Fibroblast of mammary gland (primary cell): ENCODE measurements at places on chromosomes 7 and 10.

DNA sequence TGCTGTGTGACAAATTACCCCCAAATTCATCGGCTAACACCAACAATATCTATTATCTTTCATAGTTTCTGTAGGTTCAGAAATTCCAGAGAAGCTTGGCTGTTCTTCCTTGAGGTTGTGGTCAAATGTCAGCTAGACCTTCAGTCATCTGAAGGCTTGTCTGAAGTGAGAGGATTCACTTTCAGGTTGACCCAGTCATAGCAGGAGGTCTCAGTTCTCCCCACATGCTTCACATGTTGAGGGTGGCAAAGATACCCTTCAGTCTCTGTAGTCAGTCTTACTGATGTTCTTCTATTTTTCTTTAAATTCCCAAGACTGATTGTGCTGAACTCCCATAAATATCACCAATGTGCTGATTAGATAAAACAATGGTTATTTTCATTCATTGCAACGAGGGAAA lies 1692.0 kb downstream of the REEP3 start:
- no peak for DNase-seq

DNA sequence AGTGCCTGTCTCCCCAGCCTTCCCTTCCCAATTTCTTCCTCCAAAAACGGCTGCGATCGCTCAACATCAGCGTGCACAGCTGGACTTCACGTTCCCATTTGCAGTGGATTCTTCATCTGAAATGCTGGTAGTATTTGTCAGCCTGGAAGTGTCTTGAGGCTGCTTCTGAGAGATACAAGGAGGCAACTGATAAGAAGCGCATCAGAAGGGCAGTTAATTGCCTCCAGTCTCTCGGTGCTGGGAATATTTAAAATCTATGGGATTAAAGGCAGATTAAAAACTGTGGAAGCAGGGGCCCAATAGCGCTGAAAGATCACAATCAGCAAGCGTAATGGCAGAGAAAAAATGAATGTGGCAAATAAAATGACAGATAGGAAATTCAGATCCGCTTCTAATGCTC lies 450.0 kb downstream of the GATA3 start:
- DNase-seq: no peak

- no peak for DNase-seq
Observed at GRCh38 chr10:132239126-132240031, 52.6 kb downstream of the DPYSL4 start.

GRCh38 chr10:5551531-5552375 lies 27.0 kb downstream of the CALML3 start:
- DNase-seq: no peak

DNA sequence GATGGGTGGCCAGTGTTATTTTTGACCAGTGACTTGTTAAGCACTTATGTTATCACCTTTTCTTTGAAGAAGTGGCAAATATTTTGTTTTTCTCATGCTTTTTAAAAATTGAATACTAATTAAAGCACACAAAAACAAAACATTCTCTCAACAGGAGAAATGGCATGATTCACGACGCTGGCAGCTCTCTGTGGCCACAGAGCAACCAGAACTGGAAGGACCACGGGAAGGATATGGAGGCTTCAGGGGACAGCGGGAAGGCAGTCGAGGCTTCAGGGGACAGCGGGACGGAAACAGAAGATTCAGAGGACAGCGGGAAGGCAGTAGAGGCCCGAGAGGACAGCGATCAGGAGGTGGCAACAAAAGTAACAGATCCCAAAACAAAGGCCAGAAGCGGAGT lies 6.2 kb upstream of the KIFBP start:
- DNase-seq: no peak
